ENCODE measurements at places on chromosomes 11 and 22. TPM values are rescaled to one million over a fixed set of nuclear protein-coding genes. Genes with fewer than 3 reads are reported as not detected.

CARNS1 gene
- total RNA-seq = 1.9 TPM

TBX10 gene
- total RNA-seq = not detected

XKR3 gene
- total RNA-seq = not detected

SC5D gene
- 22.9 TPM for total RNA-seq

MTA2 gene
- total RNA-seq = 270 TPM

DNA sequence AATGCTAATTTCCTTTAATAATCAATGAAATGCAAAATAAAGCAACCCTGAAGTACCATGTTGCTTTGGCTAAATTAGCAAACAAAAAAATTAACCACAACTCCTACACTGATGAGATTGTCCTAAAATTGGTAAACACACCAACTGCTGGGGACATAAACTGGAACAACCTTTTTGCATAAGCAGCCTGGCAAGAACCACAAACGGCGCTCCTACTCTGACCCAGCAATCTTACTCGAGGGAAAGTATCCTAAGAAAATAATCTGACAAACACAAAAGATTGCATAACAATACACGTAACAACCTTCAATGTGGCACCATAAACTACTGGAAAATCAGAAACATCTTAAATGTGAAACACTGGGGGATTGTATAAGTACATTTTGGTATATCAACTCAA, 189.8 kb upstream of the PITPNB start:
- no peaks in the 10 kb centered on the region for H3K36me3 ChIP-seq
- no peak overlapping the region for H3K27ac ChIP-seq
- H3K4me1 ChIP-seq = no peaks in the 10 kb centered on the region
- H3K27me3 ChIP-seq = no peaks in the 10 kb centered on the region
- no peak overlapping the region for H3K4me3 ChIP-seq
- no peak for DNase-seq

GRCh38 chr11:6911948-6912347, 8.9 kb upstream of the OR2D3 start:
- H3K4me3 ChIP-seq = no peak overlapping the region
- H3K36me3 ChIP-seq = no peaks in the 10 kb centered on the region
- DNase-seq = no peak
- peaks cover 4% of the 10 kb centered on the region for H3K27me3 ChIP-seq

DNA sequence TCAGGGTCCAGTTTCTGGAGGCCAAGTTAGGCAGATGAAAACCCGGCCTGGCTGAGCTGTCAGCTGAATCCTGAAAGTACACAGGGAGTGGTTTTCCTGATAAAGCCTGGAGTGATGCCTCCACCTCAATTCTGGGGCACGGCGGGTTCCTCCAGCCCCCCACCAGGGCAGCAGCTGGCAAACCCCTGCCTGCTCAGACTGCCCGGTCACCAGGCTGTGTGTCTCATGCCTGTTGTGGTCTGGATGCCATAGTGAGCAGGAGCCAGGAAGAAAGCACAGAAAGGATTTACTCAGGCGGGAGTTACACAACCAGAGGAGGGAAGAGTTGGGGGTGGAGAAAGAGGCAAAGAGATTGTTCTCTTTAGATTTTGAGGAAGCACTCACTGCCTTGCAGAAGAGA, 119.9 kb upstream of the RASSF10 start:
- H3K4me3 ChIP-seq = no peak overlapping the region
- no peak overlapping the region for H3K27ac ChIP-seq
- no peaks in the 10 kb centered on the region for H3K36me3 ChIP-seq
- no peaks in the 10 kb centered on the region for H3K4me1 ChIP-seq

- H3K27me3 ChIP-seq = no peaks in the 10 kb centered on the region
- H3K4me3 ChIP-seq = no peak overlapping the region
- H3K27ac ChIP-seq = peak overlapping the region; percentile 27
- H3K36me3 ChIP-seq = no peaks in the 10 kb centered on the region
- DNase-seq = peak; percentile 33
- peaks cover 27% of the 10 kb centered on the region for H3K4me1 ChIP-seq
These were observed 8.4 kb upstream of the CTR9 start for GRCh38 chr11:10742460-10743208.

GRCh38 chr11:57536947-57537619, at the start of gene SMTNL1:
SMTNL1 (plus strand) TSS chr11:57537595; CDS start chr11:57542643, 5,048 bp downstream.
- peaks cover 4% of the 10 kb centered on the region for H3K4me1 ChIP-seq
- H3K36me3 ChIP-seq = peaks cover 17% of the 10 kb centered on the region
- H3K27me3 ChIP-seq = no peaks in the 10 kb centered on the region

DNA sequence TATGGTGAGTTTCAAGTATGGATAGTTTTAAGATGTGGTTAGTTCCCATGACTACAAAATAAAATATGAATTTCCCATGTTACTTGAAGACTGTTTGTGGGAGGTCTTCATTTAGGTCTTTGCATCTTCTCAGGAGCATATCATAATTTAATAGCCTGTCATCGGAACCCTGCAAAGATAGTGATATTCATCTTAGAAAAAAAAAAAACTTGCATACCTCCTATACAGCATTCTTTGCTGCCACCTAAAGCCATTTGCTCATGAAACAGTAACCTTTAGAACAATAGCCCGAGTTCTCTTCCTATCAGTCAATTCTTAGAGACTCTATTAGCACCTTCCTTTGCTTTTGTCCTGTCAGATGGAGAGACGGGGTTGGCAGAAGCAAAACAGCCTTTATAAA, 75.3 kb downstream of the ARFGAP2 start:
- H3K27me3 ChIP-seq = no peaks in the 10 kb centered on the region
- no peak overlapping the region for H3K4me3 ChIP-seq
- H3K27ac ChIP-seq = no peak overlapping the region
- DNase-seq = no peak
- H3K4me1 ChIP-seq = peaks cover 6% of the 10 kb centered on the region

DNA sequence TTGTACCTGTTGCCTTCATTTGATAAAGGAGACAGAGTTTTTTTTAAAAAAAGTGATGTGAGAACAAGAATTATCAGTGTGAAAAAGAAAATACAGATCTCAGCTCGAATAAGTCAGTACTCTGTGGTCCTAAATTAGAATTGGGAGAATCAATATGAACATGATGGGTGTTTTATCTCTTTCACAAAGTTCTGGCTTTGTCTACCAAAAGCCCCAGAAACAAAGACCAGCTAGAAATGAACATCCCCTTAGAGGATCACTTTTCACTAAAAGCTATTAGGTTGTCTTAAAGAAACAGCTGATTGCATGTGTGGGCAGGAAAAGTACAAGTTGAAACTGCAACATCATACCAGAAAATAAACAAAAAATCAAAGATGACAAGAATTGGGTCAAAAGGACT, 8.4 kb upstream of the ST14 start:
- no peak for DNase-seq
- H3K36me3 ChIP-seq = no peaks in the 10 kb centered on the region
- peaks cover 7% of the 10 kb centered on the region for H3K4me1 ChIP-seq
- H3K27ac ChIP-seq = no peak overlapping the region
- H3K4me3 ChIP-seq = no peak overlapping the region
- H3K27me3 ChIP-seq = peaks cover 4% of the 10 kb centered on the region

- DNase-seq = no peak
- H3K4me3 ChIP-seq = no peak overlapping the region
- no peaks in the 10 kb centered on the region for H3K36me3 ChIP-seq
- no peaks in the 10 kb centered on the region for H3K27me3 ChIP-seq
- no peak overlapping the region for H3K27ac ChIP-seq
These were observed 953.7 kb downstream of the OPCML start for GRCh38 chr11:132578580-132578979.

GRCh38 chr11:131681920-131682319, 311.5 kb downstream of the NTM start:
- H3K36me3 ChIP-seq = no peaks in the 10 kb centered on the region
- DNase-seq = no peak
- H3K27me3 ChIP-seq = no peaks in the 10 kb centered on the region
- H3K4me3 ChIP-seq = no peak overlapping the region

- H3K4me3 ChIP-seq = no peak overlapping the region
- no peak overlapping the region for H3K27ac ChIP-seq
- H3K36me3 ChIP-seq = no peaks in the 10 kb centered on the region
- peaks cover 14% of the 10 kb centered on the region for H3K4me1 ChIP-seq
- peaks cover 29% of the 10 kb centered on the region for H3K27me3 ChIP-seq
These were observed 2.0 kb downstream of the CDKN1C start for GRCh38 chr11:2883640-2883978.

GRCh38 chr11:17496406-17496805, 19.8 kb upstream of the ABCC8 start:
- no peak overlapping the region for H3K27ac ChIP-seq
- H3K36me3 ChIP-seq = no peaks in the 10 kb centered on the region
- DNase-seq = no peak
- peaks cover 8% of the 10 kb centered on the region for H3K27me3 ChIP-seq
- H3K4me3 ChIP-seq = no peak overlapping the region

DNA sequence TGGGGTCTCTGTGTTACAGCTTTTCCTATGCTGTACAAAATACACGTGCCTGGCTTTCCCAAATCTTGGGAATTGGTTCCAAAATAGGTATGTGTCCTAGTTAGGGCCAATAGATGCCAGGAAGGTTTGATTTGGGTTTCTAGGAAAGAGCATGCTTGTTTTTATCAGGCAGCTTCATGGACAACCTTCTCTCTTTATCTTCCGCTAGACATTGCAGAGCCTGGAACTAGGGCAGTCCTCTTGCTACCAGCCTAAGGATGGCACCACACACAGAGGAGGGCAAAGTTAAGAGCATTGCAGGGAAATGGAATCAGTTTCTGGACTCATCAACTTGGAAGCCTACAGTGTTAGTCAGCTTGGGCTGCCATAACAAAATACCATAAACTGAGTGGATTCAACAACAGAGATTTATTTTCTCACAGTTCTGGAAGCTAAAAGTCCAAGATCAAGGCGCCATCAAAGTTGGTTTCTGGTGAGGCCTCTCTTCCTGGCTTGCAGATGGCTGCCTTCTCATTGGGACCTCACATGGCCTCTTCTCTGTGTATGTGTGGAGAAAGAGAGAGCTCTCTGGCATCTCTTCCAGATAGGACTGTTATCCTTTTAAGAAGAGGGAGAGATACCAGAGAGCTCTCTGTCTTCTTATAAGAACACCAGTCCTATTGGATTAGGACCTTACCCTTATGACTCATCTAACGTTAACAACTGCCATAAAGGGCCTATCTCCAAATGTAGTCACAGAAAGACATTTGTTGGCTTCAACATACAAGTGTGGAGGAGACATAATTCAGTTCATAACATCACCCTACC, 27.3 kb upstream of the CREB3L1 start:
- H3K4me1 ChIP-seq = peaks cover 3% of the 10 kb centered on the region
- H3K27me3 ChIP-seq = no peaks in the 10 kb centered on the region
- DNase-seq = no peak
- no peak overlapping the region for H3K4me3 ChIP-seq
- H3K36me3 ChIP-seq = no peaks in the 10 kb centered on the region

DNA sequence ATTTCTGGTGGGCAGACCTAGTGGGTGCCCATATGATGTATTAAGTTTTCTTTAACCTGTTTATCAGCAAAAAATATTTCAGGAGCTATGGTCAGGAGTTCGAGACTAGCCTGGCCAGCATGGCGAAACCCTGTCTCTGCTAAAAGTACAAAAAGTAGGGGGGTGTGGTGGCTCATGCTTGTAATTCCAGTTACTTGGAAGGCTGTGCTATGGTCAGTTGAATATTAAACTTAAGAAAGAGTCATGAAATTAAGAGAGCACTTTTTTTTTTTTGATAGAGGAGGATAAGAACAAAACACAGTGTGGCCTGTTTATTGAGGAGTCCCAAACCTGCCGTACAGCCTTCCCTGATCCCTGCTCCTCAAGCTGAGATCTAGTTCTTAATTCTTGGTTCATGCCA, 29.8 kb downstream of the OR6Q1 start:
- DNase-seq = no peak
- H3K27me3 ChIP-seq = no peaks in the 10 kb centered on the region
- H3K27ac ChIP-seq = no peak overlapping the region
- H3K4me1 ChIP-seq = no peaks in the 10 kb centered on the region
- no peaks in the 10 kb centered on the region for H3K36me3 ChIP-seq

GRCh38 chr11:76903325-76903724, 42.6 kb downstream of the ACER3 start:
- H3K27ac ChIP-seq = no peak overlapping the region
- H3K36me3 ChIP-seq = peaks cover 6% of the 10 kb centered on the region
- no peaks in the 10 kb centered on the region for H3K4me1 ChIP-seq
- no peak overlapping the region for H3K4me3 ChIP-seq
- no peaks in the 10 kb centered on the region for H3K27me3 ChIP-seq

Data from activated CD4-positive, alpha-beta T cell treated with anti-CD3 and anti-CD28 coated beads, Interleukin-2, amount 10 ng/mL, durations not matched to agents 7 days and 5 days (primary cell).